ENCODE measurements at places on chromosomes 12 and 14.

DNA sequence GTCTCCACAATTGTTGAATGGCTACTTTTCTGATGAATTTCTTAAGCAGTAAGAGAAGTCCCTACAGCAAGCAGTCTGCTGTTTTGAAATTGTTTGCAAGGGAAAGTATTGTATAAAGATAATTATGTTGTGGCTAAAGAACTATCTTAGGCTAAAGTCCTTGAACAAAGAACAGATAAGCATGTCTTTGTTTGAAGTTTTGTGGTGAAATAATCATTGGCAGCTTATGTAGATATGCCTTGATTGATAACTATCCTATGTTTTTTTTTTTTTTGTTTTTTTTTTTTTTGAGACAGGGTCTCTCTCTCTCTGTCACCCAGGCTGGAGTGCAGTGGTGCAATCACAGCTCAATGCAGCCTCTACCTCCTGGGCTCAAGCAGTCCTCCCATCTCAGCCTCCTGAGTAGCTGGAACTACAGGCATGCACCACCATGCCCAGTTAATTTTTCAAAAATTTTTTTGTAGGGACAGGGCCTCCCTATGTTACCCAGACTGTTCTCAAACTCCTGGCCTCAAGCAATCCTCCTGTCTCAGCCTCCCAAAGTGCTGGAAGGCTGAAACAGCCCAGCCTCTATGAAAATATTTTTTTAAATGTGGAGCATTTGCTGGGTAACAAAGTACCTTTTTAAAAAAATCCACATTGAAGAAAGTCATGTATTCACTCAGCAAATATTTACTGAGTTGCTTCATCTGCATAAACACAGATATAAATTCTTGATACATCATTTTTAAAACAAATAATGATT lies 80.8 kb downstream of the LLPH start:
- DNase-seq, result peak; percentile 65

GRCh38 chr12:96698965-96699364 lies 208.1 kb upstream of the NEDD1 start:
- DNase-seq, result peak; percentile 6

DNA sequence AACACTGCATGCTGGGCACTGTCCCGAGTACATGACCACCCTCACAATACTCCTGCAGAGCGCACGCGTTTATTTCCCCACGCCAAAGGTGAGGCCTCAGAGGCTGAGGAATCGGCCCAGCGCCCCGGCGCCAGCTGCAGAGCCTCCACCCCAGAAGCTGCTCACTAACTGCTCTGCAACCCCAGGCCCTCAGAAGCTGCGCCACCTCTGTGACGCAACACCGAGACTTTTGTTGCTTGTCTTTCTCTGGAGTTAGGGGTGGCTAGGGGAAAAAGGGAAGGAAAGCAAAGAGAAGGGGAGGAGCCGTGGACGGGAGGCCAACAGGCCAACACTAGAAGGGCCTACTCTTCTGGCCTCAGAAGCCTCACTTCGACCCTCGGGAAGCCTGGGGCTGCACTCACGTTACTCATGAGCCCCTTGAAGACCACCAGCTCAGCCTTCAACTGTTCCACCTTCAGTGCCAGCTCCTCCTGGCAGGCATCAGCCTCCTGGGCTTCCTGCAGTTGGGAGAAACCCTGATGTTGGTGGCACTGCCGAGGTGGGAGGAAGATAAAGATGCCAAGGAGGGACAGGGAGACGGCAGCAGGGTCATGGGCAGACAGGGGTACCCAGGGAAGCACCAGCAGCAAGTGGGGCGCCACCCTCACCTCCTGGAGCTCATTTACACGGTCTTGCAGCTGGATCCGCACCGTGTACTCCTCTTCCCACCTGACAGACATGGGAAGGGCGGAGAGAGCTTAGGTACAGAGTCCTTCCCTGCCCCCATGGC lies 5.4 kb downstream of the IFFO1 start:
- no peak for DNase-seq

DNA sequence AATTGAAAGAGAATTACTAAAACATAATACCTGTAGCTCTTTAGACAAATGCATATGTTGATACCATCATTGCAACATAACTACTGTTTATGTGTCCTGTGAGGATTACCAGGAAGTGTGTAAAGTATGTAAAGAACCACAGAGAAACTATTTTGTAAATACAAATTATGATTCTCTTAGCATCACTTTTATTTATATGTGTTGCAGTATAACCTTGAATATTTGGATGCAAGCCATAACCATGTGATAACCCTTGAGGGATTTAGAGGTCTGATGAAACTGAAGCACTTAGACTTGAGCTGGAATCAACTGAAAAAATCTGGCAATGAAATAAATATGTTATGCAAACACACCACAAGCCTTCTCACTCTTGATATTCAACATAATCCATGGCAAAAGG lies 77.5 kb downstream of the LRRC9 start:
- DNase-seq, result no peak

DNA sequence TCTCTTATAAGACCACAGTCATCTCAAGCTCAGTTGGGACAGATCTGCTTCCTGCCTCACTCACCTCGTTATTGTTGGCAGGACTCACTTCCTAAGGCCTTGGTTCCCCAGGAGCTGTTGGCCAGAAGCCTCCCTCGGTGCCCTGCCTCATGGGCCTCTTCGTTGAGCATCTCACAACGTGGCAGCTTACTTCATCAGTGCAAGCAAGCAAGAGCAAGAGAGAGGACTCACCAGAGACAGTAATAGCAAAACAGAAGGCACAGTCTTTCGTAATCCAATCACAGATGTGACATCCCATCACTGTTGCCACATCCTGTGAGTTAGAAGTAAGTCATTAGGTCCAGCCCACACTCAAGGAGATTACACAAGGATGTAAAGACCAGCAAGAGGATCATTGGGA lies 5.1 kb upstream of the NUMB start:
- no peak for DNase-seq

GRCh38 chr14:77151918-77152588 lies 10.5 kb upstream of the ZDHHC22 start:
- no peak for DNase-seq

DNA sequence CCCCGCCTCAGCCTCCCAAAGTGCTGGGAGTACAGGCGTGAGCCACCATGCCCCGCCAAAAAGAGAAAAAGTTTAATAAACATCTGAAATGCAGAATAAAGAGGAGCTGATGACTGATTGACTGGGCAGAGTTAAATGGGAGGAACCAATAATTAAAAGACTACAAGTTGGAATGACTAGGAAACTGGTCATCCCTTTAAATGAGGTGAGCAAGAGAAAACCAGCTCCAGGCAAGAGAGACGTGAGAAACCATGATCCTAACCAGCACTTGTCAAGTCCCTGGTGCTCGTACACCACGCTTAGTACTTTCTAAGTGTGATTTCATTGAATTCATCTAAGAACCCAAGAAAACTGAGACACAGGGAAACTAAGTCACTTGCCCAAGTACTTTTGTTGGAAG lies 47.9 kb downstream of the MAP1LC3B2 start:
- no peak for DNase-seq

DNA sequence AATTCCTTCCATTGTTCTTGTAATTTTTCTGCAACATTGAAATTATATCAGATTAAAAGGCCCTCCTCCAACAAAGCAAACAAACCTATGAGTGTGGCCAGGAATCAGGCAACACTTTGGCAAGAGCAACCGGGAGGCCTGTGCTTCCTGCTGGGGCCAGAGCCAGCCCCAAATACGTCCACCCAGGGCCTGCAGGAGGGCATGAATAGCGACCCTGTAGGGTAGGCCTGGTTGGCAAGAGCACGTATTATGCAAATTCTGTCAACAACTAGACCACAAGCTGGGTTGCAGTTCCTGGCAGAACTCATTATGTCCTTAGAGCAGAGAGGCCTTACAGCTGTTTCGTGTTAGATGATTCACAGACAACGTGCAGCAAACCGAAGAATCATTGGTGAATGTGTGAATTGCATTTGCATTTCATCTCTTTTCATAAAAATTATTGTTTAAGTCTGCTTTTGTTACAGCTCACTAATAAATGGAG lies 26.9 kb upstream of the LGALS3 start:
- DNase-seq, result no peak

DNA sequence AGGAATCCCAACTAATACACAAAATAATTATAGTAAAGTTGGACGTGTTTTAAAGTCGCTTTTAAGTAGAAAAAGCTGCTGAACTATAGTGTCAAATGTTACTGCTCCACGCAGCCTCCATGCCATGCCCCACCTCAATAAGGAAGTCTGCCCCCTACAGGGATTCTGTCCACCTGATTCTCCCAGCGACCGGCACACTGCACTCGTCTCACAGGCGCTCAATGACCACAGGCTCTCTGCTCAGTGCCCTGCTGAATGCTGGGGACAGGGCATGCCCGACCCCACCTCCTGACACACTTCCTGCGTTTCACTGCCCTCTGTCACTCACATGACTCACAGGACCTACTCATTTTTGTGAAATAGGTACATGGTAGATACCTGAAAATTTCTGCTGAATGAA lies 48.9 kb downstream of the BDKRB1 start:
- no peak for DNase-seq

- peak; percentile 19 for DNase-seq
These were observed 5.9 kb downstream of the RIMBP2 start for GRCh38 chr12:130709971-130710732.

DNA sequence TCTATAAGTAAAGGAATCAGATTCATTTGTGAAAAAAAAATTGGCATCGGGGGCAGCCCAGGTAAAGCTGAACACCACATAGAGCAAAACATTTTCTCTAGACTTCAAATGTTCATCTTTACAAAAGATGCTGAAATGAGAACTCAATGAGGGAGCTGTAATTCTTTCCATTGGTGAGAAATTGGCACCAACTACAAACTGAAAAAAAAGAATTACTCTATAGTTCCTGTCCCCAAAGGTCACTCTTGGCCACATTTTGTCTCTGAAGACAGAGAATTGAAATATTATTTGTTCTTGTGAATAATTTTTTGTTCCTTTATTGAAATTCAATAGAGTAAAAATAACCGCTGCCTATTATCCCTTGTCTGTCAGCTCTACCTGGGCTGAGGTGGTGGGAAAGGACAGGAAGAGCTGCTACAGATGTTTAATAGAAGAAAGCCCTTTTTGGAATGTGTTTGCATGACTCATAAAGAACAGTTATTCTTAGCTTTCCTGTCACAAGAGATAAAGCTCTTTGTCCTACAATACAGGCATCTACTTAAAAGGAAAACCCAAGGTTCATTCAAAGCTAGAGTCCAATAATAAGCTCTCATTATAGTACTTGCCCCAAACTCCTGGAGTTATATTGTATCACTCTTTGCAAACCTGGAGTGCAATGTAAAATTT lies 380.1 kb upstream of the KITLG start:
- peak; percentile 38 for DNase-seq

- no peak for DNase-seq
These were observed 660 bp upstream of the HCFC2 start for GRCh38 chr12:104063712-104064030.

DNA sequence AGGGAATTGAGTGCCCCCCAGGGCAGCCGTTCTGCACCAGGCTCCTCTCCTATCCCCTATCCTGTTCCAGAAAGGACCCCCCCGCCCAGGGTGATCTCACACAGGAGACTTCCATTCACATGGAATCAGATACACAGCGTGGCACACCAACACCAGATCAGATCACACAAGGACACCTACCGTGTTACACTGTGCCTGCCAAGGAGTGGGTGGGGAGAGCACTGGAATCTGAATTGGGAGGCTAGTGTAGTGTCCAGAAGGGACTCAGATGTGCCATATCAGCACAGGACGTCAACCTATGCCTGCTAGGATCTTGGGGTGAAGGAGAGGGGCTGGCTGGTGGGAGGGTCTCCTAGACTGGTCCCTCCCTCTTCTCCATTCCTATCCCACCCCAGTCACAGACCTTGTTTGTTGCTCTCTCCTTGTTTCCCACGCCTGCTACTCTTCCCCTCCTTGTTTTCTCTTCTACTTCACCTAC lies 2.3 kb downstream of the PTMS start:
- no peak for DNase-seq

GRCh38 chr12:107917912-107918800 lies 143.7 kb downstream of the ASCL4 start:
- DNase-seq, result peak; percentile 58

DNA sequence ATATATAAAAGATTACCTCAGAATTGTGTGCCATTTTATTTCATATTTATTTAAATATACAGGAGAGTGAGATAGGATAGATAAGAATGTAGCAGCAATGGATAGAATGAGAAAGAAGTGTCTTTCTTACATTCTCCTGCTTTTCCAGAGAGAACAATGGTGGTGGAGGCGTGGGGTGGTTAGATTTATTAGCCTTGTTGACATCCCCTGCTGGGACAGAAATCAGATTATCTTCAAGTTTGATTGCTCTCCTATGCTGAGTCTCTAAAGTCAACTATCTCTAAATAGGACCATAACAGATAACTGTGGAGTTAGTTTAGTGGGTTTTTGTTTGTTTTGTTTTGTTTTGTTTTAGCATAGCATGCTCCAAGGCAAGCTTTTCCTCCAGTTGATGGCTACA lies 397.6 kb downstream of the LRFN5 start:
- no peak for DNase-seq

DNA sequence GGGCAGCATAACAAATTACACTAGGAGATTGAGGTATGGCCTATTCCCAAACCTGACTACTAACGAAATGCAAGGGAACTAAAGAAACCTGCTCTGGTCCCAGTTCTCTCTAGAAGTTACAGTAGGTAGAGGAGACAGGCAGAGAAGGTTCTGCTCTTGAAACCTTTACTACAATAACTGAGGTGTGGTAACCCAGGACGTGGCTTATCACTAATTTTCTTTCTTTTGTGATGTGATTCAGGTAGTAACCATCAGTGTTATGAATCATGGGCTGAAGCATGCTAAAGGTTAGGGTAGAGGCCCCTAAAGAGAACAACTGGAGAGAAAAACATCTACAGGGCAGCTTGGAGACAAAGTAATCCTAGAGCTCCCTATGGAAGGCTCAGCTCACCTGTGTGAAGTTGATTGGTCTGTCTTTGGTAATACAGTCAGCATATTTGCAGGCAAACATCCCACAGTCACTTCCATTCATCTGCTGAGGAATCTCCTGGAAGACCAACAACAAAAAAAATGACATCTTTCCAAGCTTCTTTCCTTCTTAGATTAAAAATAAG lies 41.8 kb upstream of the COL2A1 start:
- no peak for DNase-seq

DNA sequence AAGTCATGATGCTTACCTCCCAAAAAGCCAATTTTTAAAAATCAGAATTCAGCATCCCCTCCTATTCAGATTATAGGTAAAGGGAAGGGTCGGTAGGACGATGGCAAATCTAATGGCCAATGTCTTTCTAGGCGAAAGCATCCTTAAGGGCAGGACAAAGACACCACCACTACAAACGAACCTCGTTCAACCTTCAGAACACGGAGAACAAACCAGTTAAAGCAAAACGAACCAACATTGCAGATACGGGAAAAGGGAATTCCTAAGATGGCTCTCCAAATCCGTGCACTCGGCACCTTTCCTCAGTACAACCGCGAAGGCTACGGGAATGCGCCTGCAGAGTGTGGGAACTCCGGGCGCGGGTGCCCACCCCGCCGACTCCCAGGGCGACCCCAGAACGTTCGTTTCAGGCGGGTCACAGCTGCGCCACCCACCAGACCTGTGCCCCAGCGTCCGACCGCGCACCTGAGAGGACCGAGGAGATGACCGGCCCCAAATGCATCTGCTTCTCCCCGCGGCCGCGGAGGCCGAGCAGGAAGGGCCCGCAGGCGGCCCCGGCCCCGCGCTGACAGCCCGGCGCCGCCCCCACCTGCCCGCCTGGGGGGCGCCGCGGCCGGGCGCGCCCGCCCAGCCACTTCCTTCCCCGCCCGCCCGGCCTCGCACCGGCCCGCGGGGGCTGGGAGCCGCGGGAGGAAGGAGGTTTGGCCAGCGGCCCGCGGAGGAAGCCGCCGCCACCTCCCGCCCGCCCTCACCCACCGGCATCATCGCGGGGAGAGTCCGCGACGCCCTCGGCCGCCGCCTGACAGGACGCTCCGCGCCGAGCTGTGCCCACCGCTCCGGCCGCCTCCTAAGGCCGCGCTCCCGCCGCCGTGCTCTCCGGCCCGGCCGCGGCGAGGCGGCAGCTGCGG lies 578 bp downstream of the PPP1R13B start:
- DNase-seq, result peak; percentile 29
